ENCODE measurements at places on chromosomes 2 and 18.

DNA sequence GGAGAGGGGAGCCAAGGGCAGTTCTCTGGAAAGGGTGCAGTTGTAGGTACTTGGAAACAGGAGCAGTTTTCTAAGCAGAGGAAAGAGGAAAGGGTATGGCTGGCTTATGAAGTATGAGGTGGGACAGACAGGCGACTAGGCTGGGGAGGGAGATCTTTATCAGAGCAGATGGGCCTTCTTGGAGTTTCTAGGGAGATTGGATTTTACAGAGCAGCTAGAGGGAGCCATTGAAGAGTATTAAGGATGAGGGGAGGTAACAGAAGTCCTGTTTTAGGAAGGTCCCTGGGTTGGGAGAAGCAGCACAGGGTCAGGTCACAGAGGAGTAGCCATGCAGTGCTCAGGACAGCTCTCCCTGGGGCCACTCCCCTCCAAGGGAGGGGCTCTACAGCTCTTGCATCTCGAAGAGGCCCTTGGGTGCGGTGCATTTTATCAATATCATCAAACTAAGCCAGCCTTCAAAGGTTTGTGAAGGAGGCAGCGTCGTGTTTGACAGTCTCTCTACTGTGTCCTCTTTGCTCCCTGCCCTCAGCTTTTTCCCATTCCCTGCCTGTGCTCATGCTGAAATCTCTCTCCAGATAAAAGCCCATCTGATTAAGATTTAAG is 154.3 kb downstream of the SETBP1 start:
- DNase-seq, result no peak

GRCh38 chr2:149686136-149687051 is 98.8 kb upstream of the MMADHC start:
- no peak for DNase-seq

DNA sequence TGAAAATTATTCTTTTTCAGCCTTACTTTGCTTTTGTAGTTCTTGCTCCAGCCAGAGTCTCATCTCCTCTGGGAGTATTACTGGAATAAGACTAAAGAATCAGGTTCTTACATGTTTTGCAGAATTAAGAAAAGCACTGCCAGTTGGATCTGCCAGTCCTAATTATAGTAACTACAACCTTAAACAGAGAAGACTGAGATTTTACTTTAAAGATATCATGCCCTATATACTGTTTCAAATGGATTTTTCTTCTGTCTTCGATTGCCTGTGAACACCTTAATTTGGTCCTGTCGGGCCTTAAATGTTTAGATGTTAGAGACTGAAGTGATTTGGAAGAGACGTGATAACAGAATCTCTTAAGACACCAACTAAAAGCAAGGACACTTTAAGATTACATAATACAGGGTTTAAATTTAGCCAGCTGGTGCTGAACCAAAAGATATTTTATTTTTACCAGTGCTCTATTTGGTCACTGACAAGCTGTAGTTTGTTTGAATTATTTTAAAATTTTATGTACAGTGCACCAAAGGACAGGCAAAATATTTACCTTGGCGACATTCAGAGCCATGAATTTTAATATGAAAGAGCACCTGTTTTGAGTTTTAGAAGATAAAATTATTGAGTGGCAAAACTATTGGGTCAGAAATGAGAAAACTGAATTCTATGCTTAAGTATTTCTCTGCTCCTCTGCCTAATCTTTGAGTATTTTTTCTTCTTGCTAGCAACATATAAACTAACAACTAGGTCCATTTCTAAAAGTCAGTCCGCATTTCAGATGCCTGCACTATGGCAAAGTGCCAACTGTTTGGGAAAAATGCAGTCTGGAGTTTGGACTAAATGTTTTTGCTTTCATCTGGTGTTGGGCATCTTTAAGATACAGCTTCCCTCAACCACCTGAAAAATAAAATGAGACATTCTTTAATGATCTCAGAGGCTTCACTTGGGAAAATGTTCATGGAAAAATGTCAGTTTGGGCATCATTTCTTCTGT is 300.0 kb downstream of the XIRP2 start:
- no peak for DNase-seq

DNA sequence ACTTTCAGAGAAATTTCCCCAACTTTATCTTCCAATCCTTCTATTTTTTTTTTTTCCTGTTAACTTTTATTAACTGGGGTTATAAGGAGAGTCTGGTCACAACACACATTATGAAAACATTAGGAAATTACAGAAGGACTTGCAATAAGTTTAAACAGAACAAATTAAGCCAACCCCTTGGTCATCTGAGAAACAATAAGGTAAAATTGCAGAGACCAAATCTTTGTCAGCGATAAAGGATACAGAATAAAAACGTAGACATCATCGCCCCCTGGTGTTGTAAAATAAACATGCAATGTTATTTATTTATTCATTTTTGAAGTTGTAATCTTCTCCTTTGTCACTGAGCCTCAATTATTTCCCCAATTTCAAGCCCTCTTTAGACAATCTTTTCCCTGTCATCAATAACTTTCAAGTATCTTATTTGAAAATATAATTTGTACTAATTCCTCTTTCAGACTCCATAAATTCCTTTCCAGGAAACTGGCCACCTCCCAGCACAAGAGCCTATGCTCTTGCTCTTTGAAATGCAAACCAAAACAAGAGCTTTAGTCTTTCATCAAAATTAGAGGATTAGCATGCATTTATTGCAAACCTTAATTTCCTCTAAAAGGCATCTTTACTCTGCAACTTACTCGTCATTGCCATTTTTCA is 19.5 kb downstream of the G6PC2 start:
- DNase-seq, result no peak

GRCh38 chr2:204115137-204116056 is 178.8 kb downstream of the ICOS start:
- DNase-seq, result no peak

GRCh38 chr2:37350034-37350433 is 5.6 kb downstream of the QPCT start:
- no peak for DNase-seq

- no peak for DNase-seq
These were observed 19.5 kb downstream of the MARCHF4 start for GRCh38 chr2:216352653-216353270.

DNA sequence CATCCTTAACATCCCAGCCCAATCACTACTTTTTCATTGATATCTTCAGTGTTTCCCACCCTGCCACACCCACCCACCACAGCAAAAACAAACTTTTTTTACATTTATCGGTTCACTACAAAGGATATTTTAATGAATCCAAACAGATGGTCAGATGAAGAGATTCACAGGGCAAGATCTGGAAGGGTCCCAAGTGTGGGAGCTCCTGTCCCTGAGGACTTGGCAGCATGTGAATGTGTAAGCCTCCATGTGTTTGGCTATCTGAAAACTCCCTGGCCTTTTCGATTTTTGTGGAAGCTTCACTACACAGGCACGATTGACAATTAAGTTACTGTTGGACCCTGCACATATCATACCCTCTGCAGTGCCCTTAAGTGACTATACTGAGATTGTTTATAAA is 48.1 kb upstream of the CRIM1 start:
- DNase-seq, result no peak

- peak; percentile 75 for DNase-seq
These were observed 5.5 kb downstream of the NHEJ1 start for GRCh38 chr2:219155054-219155644.
